ENCODE measurements at places on chromosomes 16 and 17.

DNA sequence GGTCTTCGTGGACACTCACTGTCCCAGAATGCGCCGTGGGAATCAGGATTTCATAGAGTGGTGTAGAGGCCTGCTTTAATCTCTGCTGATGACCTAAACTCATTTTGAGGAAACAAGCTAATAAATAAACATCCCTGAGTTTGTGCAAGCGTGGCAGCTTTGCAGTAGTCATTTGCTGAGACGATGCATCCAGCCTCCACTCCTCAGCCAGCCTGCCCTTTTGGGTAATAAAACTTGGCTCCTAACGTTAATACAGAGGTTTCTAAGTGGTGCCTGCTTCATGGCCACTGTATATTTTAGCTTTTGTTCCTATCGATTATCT lies 1.3 kb downstream of the DGKE start:
- DNase-seq = no peak

GRCh38 chr16:4893103-4893862 lies 43.7 kb downstream of the PPL start:
- DNase-seq = no peak

DNA sequence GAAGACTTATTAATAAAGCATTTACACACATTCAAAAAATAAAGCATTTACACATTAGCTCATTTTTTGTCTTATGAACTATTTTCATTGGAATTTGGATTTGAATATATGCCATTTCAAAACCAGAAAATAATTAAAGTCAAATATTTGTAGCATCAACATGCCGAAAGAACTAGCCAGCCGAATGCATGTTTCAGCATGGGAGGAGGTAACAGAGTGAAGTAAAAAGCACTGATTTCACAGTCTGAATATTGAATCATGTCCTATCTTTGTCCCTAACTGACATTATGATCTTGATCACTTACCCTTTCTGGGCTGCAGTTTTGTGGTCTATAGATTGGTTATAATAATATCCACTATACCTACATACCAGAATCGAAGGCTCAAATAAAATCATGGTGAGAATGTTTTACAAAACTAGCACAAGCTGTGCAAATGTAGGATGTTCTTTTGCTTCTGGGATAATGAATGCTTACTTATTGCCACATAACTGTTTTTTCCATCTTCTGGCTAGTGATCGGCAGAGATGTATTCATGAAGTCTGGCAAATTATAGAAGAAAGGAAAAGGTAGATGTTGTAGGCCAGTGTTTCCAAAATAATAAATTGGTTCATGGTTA lies 84.7 kb downstream of the TUBD1 start:
- DNase-seq = no peak

GRCh38 chr17:28169621-28170349 lies 127.3 kb downstream of the NLK start:
- DNase-seq = no peak

DNA sequence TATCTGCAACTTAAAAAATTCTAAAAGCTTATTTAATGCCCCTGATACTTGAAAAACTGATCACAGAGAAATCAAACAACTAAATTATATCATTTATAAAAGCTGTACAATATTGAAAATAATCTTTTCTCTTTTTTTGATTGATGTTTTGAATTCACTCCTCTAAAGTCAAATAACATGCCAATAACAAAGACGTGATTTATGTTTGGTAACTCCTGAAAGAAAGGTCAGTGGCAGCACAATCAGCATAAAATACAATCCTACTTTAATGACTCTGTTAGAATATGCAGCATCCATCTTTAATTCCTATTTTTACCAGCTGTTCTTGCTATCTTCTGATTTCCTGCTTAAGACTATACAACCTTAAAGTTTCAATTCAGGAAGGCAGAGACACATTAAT lies 50.7 kb upstream of the NACA2 start:
- no peak for DNase-seq

Data from CD4-positive, alpha-beta T cell treated with Interleukin-17A for 4 hours (primary cell).